ENCODE measurements at places on chromosomes 3 and 15.

DNA sequence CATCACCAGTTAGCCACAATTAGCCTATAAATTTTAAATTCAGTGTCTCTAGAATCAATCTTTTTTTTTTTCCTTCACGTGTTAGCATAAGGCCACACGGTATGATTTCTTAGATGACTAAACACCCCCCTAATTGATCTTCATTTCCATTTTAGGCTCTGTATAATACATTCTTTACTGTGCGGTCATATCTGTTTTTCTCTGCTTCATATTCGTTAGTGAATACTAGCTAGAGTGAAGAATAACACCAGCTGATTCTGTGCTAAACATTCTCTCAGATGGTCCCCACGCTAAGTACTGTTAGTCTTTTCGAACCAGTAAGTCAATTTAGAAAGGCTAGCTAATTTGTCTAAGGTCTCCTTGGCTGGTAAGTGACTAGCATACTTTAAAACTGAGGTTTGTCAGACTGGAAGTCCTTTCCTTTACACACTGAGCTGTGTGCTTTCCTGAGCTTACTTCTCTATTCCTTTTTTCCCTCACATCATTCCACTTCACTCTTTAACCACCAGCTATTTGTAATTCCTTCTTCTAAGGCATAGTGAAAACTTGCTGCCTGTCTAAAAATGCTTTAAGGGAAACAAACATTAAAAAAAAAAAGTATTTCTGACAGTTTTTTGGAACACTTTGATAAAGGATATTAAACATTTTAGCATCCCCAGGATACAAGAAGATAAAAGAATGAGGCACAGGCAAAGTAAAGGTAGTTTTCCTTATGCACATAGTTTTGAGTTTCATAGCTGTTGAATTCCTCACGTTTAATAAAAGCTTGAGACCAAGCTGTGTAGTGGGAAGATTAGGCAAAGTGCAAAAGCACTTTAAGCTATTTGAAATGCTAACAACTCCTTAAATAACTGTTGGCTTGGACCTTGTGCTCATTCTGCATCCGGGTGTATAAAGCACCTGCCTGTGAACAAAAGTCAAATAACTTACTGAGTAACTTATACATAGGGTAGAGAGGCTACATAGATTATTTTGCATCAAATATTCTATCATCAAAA lies 17.1 kb downstream of the ZFAND6 start:
- DNase-seq, result no peak

DNA sequence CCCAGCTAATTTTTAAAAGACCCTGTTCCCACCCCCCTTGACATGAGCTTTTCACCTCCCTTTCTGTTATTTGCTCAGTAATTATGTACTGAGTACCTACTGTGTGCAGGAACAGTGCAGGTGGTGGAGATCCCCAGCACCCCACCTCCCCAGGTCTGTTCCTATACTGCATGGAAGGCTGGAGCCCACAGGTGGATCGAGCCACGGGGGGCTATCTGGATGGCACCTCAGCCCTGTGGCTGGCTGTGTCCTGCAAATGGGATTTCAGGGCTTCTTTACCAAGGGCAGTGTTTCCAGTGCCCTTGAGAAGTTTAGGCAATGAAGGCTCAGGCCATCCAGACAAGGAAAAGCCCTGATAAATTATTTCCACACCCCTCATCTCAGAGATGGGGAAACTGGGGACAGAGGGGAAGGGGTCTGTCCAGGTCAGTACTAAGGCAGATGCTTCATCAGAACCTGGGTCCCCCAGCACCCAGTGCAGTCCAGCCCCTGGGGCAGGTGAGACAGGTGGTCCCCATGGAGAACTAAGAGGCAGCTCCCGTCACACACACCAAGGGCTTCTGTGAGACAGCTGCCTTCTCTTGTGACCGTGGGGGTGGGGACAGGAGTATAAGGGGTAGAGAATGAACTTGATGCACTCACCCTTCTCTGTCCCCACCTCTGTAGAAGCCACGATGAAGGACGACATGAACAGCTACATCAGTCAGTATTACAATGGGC lies 109.6 kb downstream of the ETFA start:
- DNase-seq, result no peak

- DNase-seq, result no peak
Measured at GRCh38 chr3:117281371-117281770, 571.8 kb downstream of the TUSC7 start.

DNA sequence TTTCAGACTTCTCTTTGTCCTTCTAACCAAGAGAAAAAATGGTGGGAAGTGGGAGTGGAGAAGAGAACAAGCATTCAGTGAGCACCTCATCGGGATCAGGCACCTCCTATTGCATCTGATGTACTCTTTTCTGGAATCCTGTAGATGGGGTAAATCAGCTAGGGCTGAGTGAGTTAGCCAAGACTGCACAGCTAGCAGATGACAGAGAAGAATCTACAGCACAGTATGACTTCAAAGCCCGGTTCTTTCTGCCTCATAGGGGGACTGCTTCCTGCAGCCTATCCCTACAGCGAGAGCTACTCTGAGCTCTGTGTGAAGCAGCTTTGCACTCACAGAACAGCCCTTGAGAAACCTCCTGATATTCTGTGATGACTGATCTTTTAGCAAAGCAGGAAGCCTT lies 275.2 kb upstream of the MEIS2 start:
- no peak for DNase-seq

- no peak for DNase-seq
Measured at GRCh38 chr3:143145906-143146305, 26.3 kb downstream of the CHST2 start.

- no peak for DNase-seq
Measured at GRCh38 chr3:72244396-72244795, 459.4 kb upstream of the PROK2 start.

DNA sequence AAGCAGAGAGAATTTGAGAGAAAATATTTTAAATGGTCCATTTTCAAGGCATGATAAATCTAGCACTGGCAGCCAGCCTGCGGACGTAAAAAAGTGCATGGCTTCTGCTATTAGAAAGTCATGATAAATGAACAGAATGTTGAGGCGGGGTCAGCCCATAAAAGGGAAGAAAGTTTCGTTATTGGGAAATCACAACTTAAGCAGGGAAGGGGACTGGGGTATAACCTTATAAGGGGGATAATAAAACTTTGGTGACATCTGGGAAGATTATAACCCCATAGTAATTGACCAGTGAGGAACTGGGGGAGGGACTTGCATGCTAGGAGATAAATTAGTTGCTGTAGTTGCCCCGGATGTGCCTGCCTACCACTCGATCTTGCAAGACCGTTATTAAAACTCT lies 88.4 kb upstream of the PLSCR4 start:
- no peak for DNase-seq

- DNase-seq, result no peak
Measured at GRCh38 chr3:135792858-135793475, 172.6 kb upstream of the PPP2R3A start.

GRCh38 chr15:83998486-83998885 lies 237.1 kb upstream of the GOLGA6L4 start:
- no peak for DNase-seq

- peak; percentile 20 for DNase-seq
Measured at GRCh38 chr3:73789825-73790444, 165.2 kb upstream of the PDZRN3 start.

GRCh38 chr15:76381366-76381765 lies 44.8 kb downstream of the ISL2 start:
- peak; percentile 19 for DNase-seq

DNA sequence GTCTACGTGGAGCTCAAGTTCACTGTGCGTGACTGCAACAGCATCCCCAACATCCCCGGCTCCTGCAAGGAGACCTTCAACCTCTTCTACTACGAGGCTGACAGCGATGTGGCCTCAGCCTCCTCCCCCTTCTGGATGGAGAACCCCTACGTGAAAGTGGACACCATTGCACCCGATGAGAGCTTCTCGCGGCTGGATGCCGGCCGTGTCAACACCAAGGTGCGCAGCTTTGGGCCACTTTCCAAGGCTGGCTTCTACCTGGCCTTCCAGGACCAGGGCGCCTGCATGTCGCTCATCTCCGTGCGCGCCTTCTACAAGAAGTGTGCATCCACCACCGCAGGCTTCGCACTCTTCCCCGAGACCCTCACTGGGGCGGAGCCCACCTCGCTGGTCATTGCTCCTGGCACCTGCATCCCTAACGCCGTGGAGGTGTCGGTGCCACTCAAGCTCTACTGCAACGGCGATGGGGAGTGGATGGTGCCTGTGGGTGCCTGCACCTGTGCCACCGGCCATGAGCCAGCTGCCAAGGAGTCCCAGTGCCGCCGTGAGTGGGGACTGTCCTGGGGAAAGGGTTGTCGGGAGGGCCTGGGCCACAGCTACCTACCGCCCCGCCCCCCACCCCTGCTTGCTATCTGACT lies 11.2 kb downstream of the EPHB3 start:
- no peak for DNase-seq

GRCh38 chr3:10420745-10421475 lies 84.5 kb downstream of the ATP2B2 start:
- DNase-seq, result no peak
